ENCODE measurements at places on chromosomes 5 and 9.

GRCh38 chr9:83623679-83624076, 735 bp downstream of the IDNK start:
- DNase-seq: no peak

GRCh38 chr9:70405808-70406433, 8.5 kb downstream of the KLF9 start:
- no peak for DNase-seq

GRCh38 chr5:73395256-73395655, 53.3 kb downstream of the FOXD1 start:
- DNase-seq: no peak

DNA sequence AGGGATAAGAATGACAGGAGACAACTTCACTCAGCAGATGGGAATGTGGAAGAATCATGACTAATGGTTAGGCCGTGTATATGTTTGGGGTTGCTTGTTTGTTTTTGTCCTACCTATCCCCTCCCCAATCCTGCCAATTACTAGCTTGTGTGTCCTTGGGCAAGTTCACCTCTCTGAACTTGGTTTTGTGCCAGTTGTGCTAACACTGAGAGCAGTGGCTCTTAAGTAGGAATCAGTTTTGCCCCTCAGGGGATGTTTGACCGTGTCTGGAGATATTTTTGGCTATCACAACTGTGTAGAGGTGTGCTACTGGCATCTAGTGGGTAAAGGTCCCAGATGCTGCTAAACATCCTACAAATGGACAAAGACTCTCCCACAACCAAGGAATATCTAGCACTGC, 287.0 kb downstream of the DMRT2 start:
- no peak for DNase-seq

DNA sequence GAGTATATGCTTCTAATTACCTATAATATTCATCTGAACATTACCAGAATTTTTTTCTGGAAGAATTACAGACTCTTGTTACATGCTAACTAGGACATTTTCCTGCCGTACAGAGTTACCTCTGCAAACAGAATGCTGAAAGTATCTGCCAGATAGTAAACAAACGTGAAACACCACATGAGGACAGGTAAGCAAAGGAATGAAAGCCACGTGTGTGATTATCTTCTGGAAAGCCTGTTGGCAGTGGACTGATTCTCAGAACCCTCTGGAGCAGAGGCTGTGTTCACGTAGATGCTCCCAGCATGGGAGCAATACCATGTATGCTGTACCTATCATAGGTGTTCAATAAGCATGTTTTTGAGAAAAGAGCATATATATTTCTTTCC, 472.6 kb downstream of the ENC1 start:
- DNase-seq: no peak

GRCh38 chr5:140253985-140254384, 48.9 kb downstream of the PFDN1 start:
- no peak for DNase-seq

- no peak for DNase-seq
Observed at GRCh38 chr5:106843812-106844416, 826.8 kb downstream of the EFNA5 start.

- no peak for DNase-seq
Observed at GRCh38 chr5:178467568-178468195, 122.5 kb downstream of the COL23A1 start.

DNA sequence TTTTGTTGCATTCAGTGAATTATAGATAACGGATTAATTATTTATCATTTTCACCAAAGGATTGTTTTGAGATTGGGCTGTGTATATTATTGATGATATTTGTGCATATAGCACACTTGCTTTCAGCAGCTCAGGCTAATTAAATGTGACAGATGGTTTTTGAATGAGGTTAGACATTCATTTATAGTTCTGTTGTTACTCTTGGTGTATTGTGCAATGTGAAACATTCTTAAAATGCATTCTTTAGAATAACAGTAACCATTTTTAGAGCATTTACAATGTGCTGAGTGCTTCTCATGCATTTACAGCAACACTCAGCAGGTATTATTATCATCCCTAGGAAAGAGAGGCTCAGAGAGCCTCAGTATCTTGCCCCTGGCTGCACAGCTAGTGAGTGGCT, 23.8 kb downstream of the NANS start:
- DNase-seq: no peak

DNA sequence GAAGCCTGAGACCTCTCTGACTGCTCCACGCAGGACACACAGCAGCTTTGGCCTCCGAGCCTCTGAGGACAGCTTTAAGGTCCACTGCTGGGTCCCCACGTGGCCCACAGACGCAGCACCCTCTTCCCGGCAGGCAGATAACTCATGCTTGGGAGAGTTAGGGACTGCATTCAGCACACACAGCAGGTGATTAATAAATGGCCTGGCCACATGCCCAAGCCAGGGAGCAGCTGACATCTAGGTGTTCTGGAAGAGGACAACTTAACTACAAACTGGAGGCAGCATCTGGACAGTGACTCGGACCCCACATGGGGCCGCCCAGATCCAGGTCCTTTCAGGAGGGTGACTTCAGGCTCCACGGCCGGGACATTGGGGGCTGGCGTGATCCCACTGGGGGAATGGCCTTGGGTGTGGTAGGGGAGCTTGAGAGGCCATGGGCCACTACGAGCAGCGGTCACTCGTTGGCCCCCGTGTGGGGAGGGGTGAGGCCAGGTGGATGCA, 11.3 kb downstream of the NINJ1 start:
- no peak for DNase-seq

- no peak for DNase-seq
Observed at GRCh38 chr5:179336126-179336870, 9.0 kb downstream of the ADAMTS2 start.

DNA sequence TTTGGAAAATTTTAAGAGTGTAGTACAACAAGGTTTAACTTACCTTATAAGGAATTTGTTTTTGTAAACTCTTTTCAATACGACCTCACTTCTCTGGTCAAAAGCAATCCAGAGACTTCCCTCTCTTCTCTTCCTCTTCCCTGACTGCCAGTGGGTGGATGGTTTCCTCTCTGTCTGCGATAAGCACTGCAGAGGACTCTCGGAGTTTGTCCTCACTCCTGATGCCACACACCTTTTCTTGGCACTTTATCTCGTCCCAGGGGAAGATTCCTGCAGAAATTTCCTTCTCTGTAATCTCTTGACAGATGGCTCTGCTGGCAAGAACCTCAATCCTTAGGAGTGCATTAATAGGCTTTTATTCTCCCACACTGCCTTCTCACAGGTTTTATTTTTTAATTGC, 641.6 kb downstream of the NR2F1-AS1 start:
- no peak for DNase-seq

DNA sequence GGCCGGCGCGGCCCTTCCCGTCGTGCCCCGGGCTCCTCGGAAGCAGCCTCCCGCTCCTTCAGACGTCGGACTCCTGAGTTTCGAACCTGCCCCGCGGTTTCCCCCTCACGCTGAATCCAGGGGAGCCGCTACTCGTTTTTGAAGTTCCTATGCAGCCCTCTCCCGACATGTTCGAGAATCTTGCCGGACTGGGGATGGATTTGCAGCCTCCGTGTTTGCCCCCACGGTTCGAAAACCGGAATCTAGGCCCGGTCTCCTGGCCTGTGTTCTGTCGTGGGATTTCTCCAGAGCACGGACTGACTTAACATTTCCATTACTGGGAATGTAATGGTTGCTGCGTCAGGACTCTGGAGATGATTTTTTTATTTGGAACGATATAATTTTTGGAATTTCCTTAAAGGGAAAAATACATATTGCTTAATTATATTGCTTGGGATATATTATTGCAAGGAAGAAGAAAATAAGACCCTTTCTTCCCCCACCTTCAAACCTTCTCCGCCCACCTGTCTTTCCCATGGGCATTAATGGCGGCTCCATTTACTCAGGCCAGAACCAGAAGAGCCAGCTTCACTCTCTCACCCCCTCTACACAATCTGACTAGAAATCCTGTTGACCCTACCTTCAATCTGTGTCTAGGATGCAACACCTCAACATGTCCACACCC, 8.5 kb upstream of the MGAT1 start:
- DNase-seq: no peak

DNA sequence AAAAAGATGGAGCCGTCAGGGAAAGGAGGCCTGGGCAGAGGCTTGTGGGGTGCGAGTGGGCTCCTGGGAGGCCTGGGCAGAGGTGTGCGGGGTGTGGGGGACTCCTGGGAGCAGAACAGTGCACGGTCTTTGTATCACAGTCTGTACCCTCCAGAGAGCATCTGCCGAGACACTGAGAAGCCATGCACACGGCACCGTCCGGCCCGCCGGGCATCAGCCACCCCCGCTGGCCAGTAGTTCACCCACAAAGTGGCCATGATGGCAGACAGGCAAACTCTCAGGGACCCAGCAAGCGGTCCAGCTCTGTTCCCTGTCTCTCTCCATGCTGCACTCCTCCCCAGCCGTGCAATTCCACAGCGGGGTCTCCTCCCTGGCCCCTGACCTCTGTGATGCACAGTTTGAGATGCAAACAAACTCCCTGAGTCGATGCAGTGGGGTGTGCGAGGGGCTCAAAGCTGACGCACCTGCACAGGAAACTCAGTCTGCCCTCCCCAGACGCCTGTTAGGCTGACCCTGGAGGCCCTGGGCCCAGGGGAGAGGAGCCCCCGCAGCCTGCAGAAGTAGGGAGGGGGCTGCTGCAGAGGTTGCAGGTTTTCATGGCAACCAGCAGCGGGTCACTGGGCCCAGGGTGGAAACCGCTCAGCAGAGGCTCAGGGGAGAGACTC, 9.1 kb upstream of the GPSM1 start:
- no peak for DNase-seq

- no peak for DNase-seq
Observed at GRCh38 chr9:137531099-137531765, 19.0 kb downstream of the PNPLA7 start.

GRCh38 chr9:128008171-128008570, 27.4 kb upstream of the EEIG1 start:
- DNase-seq: no peak

GRCh38 chr5:134029156-134029555, 24.4 kb upstream of the VDAC1 start:
- no peak for DNase-seq

DNA sequence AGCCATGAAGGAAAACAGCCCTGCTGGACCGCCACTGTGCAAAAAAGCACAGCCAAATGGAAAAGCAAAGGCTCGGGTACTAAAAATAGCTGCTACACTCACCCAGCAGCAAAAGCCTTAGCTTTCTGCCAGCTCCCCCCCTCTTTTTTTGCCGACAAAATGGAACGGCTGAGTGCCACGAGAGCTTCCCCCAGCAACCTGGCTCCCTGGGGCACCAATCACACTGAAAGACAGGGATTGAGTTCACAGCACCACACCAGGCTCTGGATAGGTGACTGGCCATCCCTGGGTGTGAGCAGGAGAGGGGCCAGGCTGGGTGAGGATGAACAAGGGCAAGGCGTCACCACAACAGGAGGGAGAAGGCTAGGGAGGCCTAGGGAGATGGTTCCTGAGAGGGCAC, 66.7 kb downstream of the SIL1 start:
- no peak for DNase-seq

Data from stimulated activated CD8-positive, alpha-beta memory T cell treated with anti-CD3 and anti-CD28 coated beads, Interleukin-4, amount 100 ng/mL, for 4 hours (primary cell).